Foreskin keratinocyte (primary cell): ENCODE measurements at places on chromosomes 7 and 10.

GRCh38 chr7:112206991-112207592, 597 bp downstream of the ZNF277 start:
- peak; percentile 18 for DNase-seq

DNA sequence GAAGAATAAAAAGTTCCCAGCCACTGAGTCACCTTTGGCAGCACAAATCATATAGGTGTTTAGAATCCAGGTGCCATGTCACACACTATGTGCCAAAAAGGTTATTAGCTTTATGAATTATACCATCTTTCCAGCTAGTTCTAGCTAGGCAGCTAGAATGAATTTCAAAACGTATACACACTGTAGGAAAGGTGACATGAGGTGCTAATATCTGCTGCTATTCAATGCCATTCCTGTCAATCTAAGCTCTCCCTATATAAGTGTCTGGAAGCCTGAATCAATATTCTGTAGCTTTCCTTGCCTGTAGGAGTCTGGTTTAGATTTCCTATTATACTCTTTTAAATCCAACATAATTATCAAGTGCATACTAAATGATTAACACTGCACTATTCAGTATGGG, 868.6 kb downstream of the GATA3 start:
- DNase-seq = no peak

GRCh38 chr7:149261316-149261828, 624 bp upstream of the ZNF783 start:
- DNase-seq = no peak

DNA sequence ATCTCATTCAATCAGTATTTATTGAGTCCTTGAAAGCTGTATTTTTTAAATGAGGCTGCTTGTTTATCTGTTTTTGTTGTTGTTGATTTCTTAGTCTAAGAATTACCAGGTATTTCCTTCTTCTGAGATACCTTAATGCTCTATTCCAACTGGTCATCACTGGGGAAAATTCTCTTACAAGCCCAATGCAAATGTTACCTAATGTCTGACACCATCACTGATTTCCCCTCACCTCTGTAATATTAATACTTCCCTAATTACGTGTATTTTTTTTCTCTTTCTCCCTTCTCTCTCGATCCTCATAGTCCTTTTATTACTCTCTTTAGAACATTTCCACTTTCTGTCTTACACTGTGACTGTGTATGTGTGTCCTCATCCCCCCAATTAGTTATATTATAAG, 13.9 kb downstream of the HDAC9 start:
- no peak for DNase-seq

DNA sequence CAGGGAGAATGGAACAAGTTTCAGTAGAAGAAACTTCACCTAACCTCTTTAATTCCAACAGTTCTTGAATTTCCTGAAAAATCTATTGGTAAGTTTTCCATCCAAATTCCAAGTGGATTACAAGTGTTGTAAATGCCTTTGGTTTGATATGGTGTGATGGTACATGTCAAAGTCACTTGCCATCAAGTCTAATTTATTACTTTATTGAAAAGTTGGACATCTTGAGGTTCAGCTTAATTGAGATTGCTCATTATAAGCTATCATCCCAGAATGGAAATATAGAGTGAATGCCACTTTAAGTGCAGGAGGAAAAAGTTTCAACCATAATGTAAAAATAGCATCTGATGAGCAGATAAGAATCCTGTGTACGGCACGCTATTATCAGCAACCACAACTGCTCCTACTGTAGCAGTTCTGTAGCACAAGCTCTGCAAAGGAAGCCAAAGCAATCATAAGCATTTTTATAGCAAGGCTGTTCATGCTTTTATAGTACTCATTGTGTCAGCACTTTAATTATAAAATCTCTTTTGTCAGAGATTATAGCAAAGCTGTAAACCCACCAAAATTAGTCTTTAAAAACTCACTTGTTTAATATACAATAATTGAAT, 991.8 kb upstream of the PHF14 start:
- no peak for DNase-seq

GRCh38 chr10:125171402-125172306, 11.3 kb upstream of the CTBP2 start:
- no peak for DNase-seq

- DNase-seq = no peak
These were observed 81.6 kb downstream of the SFMBT2 start for GRCh38 chr10:7329219-7329618.

GRCh38 chr7:69778138-69778537, 179.9 kb downstream of the AUTS2 start:
- DNase-seq = no peak

DNA sequence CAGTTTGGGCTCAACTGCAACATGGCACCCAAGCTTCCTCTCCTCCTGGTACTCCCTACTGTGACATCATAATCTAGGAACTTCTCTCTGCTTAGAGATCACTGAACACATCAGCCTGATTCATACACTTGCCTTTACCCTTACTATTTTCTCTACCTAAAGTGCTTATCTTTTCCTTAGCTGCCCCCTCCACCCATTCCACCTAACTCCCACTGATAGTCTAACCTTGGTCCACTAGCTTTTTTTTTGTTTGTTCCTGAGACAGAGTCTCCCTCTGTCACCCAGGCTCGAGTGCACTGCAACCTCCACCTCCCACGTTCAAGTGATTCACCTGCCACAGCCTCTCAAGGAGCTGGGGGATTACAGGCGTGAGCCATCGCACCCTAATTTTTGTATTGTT, 15.9 kb downstream of the CUL2 start:
- peak; percentile 27 for DNase-seq

DNA sequence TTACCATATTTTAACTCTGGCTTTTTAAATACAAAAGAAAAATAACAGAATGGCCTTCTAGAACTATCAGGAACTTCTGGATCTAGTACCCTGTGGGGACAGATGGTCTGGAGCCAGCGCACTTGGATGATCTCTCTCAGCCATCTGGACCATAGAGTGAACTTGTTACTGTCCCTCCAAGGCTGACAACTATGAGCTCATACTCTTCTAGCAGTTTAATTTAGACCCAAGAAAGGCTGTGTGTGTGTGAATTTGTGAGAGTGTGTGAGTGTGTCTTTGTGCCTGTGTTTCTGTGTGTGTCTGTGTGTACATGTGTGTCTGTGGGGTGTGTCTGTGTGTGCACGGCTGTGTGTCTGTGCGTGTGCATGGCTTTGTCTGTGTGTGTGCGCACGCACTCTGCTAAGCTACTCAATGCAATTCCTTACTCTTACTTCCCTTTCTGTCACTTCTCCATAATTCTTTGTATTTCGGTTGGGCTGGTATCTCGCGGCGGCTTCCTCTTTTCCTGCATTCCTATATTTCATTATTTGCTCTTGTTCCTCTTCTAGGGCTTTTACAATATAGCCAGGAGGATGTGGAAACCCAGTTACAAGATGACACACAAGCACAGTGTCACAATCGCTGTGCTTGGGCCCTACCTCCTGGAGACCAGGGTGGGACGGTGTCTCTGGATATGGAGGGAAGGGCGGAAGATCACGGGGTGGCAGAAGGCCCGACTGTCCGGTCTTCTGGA, 51.9 kb downstream of the IKZF1 start:
- DNase-seq = no peak

DNA sequence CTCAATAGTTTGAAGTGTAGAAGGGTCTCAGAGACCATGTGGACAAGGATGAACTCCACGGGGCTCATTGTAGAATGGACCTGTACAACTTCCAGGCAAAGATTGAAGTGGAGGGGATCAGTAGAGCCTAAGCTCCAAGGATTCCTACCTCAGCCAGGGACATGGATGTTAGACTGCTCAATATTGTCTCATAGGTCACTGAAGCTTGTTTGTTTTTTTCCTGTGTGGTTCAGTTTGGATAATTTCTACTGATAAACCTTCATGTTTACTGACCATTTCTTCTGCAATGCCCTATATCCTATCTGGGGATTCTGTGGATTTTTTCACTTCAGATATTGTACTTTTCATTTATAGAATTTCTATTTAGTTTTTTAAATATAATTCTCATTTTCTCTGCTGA, 8.9 kb downstream of the DYDC2 start:
- DNase-seq = no peak

- DNase-seq = no peak
These were observed 54.7 kb upstream of the TNS3 start for GRCh38 chr7:47636433-47637175.

DNA sequence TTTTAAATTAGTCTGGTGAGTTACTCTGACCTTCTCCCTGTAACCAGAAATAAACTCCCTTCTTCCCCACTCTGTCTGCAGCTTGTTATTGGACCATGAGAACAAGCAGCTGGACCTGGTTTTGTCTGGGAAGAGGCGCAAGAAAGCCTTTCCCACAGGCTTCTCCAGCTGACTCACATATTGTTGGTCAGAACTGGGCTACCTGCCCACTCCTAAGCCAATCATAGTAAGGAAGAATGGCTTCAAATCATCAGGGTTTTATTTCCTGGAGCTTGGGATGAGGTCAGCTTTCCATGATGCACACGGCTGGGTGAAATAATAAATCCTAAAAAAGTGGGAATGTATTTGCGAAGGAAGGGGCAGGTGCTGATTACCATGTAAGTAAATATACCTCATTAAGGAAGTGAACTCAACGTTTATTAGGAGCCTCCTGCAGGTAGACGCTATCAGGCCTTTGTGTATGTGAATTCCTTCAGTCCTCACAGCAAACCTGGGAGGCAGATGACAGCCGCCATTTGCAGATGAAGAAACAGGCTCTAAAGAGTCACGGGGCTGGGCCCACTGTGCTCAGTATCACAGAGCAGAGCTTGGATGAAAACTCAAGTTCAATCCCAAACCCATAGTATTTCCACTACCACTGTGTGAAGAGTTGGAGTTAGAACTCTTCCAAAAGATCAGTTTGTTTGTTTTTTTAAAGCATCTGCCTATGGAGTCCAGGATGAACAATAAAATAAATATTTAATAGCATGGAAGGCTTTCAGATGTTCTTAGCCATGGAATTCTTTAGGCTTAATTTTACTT, 32.8 kb downstream of the IL15RA start:
- peak; percentile 87 for DNase-seq

GRCh38 chr7:132343199-132343598, 233.1 kb downstream of the PLXNA4 start:
- no peak for DNase-seq

GRCh38 chr10:1425879-1426278, 311.4 kb downstream of the ADARB2 start:
- DNase-seq = no peak

DNA sequence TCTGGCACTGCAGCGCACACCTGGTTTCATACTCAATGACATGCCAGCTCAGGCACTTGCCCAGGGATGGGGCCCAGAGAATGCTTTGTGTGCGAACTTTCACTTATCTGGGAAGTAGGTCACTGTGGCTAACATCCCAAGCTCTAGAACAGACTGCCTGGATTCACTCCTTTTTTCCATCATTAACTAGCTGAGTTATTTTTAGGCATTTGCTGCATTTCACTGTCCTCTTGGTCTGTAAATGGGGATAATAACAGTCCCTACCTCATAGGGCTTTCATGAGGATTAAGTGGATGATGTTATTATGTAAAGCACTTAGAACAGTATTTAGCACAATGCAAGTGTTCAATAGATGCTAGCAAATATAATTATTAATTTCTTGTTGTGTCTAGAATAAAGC, 98.7 kb upstream of the DOCK1 start:
- no peak for DNase-seq

- no peak for DNase-seq
These were observed 14.1 kb upstream of the AKR1B10 start for GRCh38 chr7:134513169-134513752.

- peak; percentile 4 for DNase-seq
These were observed 98.9 kb downstream of the DYNC1I1 start for GRCh38 chr7:95871075-95871848.

DNA sequence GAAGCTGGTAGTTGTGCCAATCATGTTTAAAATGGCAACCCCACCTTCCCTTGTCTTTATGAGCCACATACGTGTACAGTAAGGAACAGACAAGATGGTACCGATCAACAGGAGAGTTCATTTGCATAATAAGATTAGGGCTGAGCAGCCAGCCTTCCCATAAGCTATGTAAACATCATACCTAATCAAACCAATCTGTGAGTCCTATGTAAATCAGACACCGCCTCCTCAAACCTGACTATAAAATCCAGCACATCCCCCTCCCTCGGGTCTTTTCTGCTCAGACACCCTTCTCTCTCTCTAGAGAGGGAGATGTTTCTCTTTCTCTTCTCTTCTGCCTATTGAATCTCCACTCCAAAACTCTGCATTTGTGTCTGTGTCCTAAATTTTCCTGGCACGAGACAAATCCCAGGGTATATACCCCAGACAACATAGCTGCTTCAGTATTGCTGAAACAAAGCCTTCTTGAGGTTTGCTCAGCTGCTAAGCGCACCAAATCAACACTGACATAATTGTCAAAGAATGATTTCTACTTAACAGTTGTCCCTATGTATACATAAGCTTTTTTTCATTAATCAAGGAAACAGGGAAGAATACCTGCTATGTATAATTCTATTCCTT, 279.2 kb downstream of the THSD7A start:
- DNase-seq = no peak

- DNase-seq = peak; percentile 91
These were observed 25.3 kb upstream of the CUX1 start for GRCh38 chr7:101792051-101792681.

- DNase-seq = no peak
These were observed 796 bp downstream of the FBXL15 start for GRCh38 chr10:102421507-102421756.
